ENCODE measurements at places on chromosomes 4 and X. TPM values are rescaled to one million over a fixed set of nuclear protein-coding genes. Genes with fewer than 3 reads are reported as not detected.

Gene OPRPN
- total RNA-seq, result not detected

GRCh38 chrX:57172544-57172943, 35.3 kb upstream of the SPIN2A start:
- DNase-seq, result no peak

- no peak for DNase-seq
Observed at GRCh38 chr4:138728566-138728965, 287.0 kb upstream of the NOCT start.

Gene TEX13A
- total RNA-seq, result not detected

GRCh38 chr4:10983885-10984640, 299.5 kb upstream of the CLNK start:
- DNase-seq, result no peak

GRCh38 chr4:135434936-135435335, 1233.3 kb upstream of the PABPC4L start:
- DNase-seq, result no peak

- no peak for DNase-seq
Observed at GRCh38 chr4:5027346-5027745, 8.1 kb upstream of the CYTL1 start.

Gene PPP1R2C
- total RNA-seq, result not detected

All from suprapubic skin (tissue), 4 donors.